Neural crest cell (in vitro differentiated cells): ENCODE measurements at places on chromosomes 4 and X.

- DNase-seq: no peak
Measured at GRCh38 chr4:145830699-145831098, 107.9 kb downstream of the ZNF827 start.

DNA sequence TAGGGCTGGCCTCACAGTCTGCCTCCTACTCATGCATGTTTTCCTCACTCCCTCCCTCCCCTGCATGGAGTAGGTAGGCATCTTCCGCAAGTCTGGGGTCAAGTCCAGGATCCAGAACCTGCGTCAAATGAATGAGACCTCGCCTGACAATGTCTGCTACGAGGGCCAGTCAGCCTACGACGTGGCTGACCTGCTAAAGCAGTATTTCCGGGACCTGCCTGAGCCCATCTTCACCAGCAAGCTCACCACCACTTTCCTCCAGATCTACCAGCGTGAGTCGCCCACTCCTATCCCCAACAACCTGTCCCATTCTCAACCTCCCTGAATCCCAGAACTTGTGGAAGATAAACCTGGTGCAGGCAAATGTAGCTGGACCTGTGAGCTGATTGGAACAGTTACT is 73.4 kb downstream of the STARD8 start:
- no peak for DNase-seq

GRCh38 chr4:91064157-91064853 is 937.1 kb downstream of the CCSER1 start:
- peak; percentile 8 for DNase-seq

- DNase-seq: no peak
Measured at GRCh38 chr4:104912518-104912917, 234.2 kb upstream of the TET2 start.

DNA sequence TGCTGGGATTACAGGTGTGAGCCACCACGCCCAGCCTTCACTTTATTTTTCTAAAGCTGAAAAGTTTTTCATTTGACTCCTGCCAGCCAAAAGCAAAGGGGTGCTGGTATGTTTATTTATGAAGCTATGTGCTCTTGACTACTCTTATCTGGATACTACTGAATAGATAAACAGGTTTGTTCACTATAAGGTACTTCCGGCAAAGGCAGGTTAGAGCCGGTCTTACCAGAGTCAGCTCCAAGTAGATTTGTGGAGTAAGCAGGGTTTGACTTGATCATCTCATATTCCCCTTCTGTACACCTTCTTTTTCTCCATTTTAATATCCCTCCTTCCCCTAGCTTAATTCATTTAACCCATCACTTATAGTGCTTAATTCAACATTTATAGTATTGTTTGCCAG is 175.4 kb upstream of the MBNL3 start:
- no peak for DNase-seq

GRCh38 chr4:146514651-146515357 is 6.9 kb downstream of the SLC10A7 start:
- no peak for DNase-seq

- peak; percentile 60 for DNase-seq
Measured at GRCh38 chrX:118823263-118824172, at the start of gene ZCCHC12. Gene ZCCHC12, plus strand, starts transcription at chrX:118823824. Its CDS starts 1,421 bp downstream, at chrX:118825245.

DNA sequence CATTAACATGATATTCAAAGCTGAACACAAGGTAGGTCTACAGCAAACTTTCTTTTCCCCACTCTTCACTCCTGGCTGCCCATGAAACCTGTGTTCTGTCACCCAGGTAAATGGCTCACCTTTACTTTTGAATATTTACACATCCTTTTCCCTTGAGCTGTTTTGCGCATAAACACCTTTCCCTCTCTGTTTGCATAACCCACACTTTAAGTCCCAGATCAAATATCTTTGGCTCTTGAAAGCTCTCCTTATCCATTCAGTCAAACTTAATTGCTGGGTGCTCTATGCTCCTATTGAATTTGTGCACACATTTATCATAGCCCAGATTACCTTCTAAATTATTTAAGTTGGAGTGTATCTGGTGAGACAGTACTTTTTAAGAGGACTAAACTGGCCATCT is 51.7 kb upstream of the ATP8A1 start:
- DNase-seq: no peak

DNA sequence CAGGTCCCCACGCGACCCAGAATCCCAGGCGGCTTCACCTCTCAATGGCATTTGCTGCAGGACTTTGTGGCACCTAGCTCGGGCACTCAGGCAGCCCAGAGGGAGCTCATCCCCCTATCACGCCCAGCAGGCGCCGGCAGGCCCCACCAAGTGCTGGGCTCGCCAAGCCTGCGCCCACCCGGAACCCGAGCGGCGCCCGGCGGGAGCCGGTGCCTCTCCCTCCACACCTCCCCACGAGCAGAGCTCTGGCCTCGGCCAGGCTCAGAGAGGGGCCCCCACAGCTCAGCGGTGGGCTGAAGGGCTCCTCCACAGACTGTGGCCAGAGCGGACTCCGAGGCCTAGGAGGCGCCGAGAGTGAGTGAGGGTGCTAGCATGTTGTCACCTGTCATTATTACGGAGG is 286.3 kb downstream of the PDHA2 start:
- DNase-seq: no peak

DNA sequence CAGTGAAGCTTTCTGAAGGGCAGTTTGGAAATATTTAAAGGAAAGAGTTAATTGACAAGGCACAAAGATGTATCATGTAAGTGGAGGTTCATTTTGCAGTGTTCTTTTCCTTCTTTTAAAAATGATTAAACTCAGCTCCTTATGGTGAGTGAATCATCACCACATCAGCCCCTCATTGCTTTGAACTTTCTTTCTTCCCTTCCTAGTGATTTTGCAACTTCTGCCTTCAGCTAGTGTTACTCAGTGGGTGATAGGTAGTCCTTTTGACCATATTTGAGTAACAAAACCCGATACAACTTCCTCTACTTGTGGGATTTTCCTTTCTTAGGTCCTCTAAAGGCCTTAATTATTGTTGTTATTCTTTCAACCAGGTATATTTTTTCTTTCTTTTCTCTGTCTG is 8.2 kb downstream of the ZCCHC4 start:
- no peak for DNase-seq

GRCh38 chr4:172554588-172554987 is 614.0 kb upstream of the GALNT7 start:
- DNase-seq: no peak

DNA sequence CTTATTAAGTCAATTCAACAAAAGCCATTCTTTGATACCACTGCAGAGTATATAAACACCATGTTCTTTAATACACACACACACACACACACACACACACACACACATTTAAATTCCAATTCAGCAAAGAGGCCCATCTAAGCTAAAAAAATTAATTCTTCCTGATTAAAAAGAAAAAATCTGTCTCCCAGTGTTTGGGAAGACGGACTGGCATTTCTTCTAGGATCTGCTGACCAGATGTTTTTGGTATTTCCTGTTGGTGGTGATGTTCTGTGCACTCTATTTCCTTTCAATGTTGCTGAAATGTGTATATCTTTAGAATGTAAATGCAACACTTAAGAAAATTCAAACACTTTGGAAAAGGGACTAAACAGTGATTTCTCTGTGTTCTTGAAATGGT is 243.8 kb downstream of the THOC2 start:
- no peak for DNase-seq

DNA sequence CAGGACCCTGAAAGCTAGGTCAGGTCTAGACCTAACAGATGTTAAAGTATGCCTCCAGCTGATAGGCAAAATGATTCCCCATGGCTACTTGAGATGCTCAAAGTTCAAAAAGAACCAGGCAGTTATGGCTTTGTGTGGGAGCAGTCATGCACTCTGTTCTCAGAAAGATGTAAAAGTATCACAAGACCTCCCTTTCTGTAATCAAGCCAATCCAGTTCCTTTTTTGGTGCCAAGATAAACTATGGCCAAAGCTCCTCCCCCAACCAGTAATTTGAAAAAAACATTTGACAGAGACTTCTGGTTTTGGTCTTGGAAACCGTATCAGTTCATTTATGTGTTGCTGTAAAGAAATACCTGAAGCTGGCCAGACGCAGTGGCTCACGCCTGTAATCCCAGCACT is 340.9 kb downstream of the CHIC1 start:
- no peak for DNase-seq

- no peak for DNase-seq
Measured at GRCh38 chr4:147336252-147336651, 144.6 kb upstream of the EDNRA start.

- no peak for DNase-seq
Measured at GRCh38 chrX:153644356-153645125, 2.5 kb upstream of the DUSP9 start.
